Thoracic aorta (tissue), 2 donors: ENCODE measurements at places on chromosomes 5 and 9. TPM values are rescaled to one million over a fixed set of nuclear protein-coding genes. Genes with fewer than 3 reads are reported as not detected.

- DNase-seq = peak; percentile 16
These were observed 281.9 kb downstream of the NSG2 start for GRCh38 chr5:174327317-174327864.

GRCh38 chr9:121682926-121683515, 31.6 kb downstream of the DAB2IP start:
- no peak for DNase-seq

DNA sequence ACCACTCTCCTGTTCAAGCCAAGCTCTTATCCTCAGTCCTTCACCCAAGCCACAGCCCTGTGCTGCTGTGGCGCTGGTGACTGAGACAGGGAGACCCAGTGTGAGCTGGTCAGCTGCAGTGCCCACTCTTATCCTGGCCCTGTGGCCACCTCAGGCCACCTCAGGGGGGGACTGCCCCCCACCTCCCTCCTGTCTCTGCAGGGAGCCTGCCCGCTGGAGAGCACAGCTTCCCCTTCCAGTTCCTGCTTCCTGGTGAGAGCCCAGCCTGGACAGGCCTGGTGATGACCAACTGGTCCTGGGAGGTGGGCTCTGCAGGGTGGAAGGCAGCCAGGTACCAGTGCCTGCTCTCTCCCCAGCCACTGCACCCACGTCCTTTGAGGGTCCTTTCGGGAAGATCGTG, 5.5 kb upstream of the EHMT1 start:
- DNase-seq = no peak

DNA sequence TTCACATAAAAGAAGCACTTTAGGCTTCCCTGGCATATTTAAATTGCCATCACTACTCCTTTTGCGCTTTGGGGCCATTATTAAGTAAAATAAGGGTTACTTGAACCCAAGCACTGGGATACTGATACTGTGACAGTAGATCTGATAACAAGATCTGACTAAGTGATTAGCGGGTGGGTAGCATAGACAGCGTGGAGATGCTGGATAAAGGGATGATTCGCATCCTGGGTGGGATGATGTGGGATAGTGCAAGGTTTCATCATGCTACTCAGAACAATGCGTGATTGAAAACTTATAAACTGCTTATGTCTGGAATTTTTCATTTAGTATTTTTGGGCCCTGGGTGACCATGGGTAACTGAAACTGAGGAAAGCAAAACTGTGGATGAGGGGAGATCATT, 75.1 kb downstream of the PTTG1 start:
- DNase-seq = no peak

- DNase-seq = no peak
These were observed 38.1 kb downstream of the MAP1B start for GRCh38 chr5:72145348-72145747.

GRCh38 chr9:83432104-83432627, 106.0 kb downstream of the FRMD3 start:
- peak; percentile 56 for DNase-seq

- DNase-seq = no peak
These were observed 490.2 kb upstream of the DAP start for GRCh38 chr5:11251247-11251646.

GRCh38 chr9:87503927-87504326, 6.3 kb downstream of the DAPK1 start:
- no peak for DNase-seq

GRCh38 chr5:144173766-144174165, 3.1 kb downstream of the KCTD16 start:
- no peak for DNase-seq

- DNase-seq = no peak
These were observed 124.5 kb upstream of the SMIM23 start for GRCh38 chr5:171661143-171661542.

GRCh38 chr5:76204713-76205112, 121.5 kb downstream of the SV2C start:
- no peak for DNase-seq

DNA sequence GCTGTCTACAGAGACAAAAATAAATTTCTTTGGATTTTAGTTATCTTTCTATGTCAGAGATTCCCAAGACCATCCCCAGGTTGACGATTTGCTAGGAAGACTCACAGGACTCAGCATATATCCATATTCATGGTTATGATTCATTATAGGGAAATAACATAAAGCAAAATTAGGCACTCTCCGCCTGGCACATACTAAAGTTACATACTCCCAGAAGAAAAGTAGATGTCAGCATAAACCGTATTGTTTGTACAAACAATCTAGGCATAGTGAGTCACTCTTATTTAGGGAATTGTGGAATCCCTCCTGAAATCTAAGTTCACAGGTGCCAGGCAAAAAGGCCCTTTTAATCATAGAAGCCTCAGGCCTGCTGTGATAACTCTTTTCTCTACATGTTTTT, 62.9 kb downstream of the INSL6 start:
- DNase-seq = no peak

GRCh38 chr9:78196258-78196657, 39.6 kb upstream of the CEP78 start:
- DNase-seq = no peak

DNA sequence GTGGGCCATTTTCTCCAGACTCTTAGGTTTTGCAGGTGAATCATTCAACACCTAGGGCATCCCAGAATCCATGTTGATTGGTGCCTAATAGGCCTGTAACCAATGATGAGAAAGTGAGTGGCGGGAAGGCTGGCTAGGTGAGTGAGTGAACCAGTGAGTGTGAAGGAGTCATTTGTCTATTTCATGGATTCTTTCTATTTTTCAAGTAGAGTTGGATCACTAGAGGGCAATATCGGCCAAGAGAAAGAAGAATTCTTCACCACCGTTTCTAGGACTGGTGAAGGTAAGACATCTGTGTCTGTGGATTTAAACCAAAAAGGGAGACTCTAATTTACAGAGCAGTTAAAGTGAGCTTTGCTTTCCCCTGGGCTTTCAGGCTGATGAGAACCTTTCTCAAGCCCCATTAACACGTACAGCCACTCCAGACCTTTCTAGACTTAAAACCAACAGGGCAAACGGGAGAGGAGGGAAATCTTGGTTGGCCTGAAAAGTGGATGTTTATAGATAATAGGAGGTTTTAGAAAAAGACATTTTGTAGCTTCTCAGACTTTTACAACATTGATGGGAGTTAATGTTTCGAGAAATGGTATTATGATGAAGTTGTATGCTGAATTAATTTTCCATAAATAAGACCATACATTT, 114.3 kb upstream of the IL12B start:
- DNase-seq = no peak

GRCh38 chr5:176743136-176743861, 67.1 kb upstream of the UNC5A start:
- no peak for DNase-seq

GRCh38 chr9:32395510-32396216, 11.2 kb downstream of the ACO1 start:
- no peak for DNase-seq

GRCh38 chr5:150068071-150068470, 18.3 kb downstream of the CSF1R start:
- no peak for DNase-seq

- no peak for DNase-seq
These were observed 71.1 kb downstream of the TNC start for GRCh38 chr9:115046824-115047223.

DNA sequence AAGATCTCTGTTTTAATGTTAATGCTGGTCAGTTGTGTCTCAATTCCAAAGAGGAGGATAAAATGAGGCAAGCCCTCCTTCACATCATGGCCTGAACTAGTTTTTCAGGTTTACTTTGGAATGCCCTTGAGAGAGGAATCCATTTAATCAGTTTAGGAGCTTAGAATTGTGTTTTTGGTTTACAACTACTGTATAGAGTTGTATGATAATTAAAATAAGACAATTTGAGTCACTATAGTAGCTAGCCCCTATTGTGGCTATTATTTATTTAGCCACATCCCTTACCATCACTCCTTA, 107.8 kb upstream of the PRLR start:
- DNase-seq = no peak

- DNase-seq = no peak
These were observed 458.4 kb downstream of the KDM4C start for GRCh38 chr9:7216004-7216841.

DNA sequence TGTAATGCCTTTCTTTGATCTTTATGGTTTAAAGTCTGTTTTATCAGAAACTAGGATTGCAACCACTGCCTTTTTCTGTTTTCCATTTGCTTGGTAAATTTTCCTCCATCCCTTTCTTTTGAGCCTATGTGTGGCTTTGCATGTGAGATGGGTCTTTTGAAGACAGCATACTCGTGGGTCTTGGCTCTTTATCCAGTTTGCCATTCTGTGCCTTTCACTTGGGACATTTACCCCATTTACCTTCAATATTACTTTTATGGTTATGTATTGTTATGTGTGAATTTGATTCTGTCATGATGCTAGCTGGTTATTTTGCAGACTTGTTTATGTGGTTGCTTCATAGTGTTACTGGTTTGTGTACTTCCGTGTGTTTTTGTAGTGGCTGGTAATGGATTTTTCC, 59.2 kb downstream of the YTHDC2 start:
- no peak for DNase-seq

DNA sequence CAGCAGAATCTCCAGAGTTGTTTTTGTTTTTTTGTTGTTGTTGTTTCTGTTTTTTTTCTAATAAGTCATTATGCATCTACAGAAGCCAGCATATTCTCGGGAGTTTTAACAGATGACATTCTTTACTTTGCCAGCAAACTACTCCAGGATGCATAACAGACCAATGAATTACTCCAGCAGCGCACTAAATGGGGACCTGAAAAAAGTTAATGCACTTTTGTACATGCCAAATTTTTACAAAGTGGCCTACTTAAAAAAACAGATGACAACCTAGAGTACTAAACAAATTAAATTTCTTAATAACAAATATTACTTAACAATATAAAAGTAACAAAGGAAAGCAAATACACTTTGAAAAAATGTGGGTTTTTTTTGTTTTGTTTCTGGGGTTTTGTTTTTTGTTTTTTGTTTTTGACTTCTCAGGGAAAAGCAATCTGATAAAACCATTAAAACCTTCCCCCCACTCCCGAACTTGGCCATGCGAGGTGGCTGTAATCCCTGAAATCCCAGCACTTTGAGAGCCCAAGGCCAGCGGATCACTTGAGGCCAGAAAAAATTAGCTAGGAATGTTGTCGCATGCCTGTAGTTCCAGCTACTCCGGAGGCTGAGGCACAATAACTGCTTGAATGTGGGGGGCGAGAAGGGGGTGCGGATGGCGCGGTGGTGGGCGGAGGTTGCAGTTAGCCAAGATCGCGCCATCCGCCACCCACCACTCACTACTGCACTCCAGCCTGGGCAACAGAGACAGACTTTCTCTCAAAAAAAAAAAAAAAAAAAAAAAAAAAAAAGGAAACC, 352.4 kb downstream of the CETN3 start:
- no peak for DNase-seq

- DNase-seq = no peak
These were observed 103.4 kb downstream of the OTULIN start for GRCh38 chr5:14767735-14768507.

DNA sequence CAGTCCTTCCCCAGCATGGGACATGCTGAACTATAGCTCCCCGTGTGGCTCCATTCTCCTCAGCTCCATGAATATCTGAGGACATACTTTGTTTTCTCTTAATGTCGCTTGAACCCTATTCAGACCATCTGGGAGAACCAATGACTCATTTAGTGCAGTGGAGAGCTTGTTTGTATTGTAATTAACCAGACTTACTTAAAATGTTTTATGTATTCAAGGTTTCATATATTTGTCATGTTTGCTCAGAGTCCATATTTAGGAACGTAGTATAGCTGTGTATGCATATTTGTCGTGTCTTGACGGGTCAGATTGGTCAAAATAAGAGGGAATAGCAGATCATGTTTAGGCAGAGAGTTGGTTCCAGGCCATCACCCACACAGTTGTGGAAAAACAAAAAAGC, 150.1 kb upstream of the NTRK2 start:
- no peak for DNase-seq

GRCh38 chr9:109088221-109088620, 31.5 kb downstream of the TMEM245 start:
- DNase-seq = no peak

DNA sequence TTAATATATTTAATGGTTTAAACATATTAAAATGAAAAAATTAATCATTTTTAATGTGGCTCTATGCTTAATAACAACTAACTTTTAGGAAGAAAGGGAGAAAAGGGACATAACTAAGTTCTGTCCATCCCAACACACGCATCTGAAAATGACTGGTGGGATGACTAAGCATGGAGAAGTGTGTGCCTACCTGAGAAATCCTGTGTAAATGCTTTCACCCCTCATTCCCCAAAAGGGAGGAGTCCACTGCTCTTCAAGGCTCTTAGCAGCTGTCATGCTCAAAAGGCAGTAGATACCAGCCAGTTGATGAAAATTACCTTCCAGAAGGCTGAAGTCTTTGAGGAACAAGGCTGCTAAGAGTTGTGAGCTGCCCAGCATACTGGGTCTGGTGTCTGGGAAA, 130.9 kb downstream of the NFIB start:
- DNase-seq = no peak

GRCh38 chr5:86008293-86008692, 609.4 kb upstream of the COX7C start:
- no peak for DNase-seq

- no peak for DNase-seq
These were observed 14.9 kb downstream of the ARHGEF28 start for GRCh38 chr5:73640861-73641320.

- no peak for DNase-seq
These were observed 41.5 kb downstream of the SAR1B start for GRCh38 chr5:134590992-134591659.

DNA sequence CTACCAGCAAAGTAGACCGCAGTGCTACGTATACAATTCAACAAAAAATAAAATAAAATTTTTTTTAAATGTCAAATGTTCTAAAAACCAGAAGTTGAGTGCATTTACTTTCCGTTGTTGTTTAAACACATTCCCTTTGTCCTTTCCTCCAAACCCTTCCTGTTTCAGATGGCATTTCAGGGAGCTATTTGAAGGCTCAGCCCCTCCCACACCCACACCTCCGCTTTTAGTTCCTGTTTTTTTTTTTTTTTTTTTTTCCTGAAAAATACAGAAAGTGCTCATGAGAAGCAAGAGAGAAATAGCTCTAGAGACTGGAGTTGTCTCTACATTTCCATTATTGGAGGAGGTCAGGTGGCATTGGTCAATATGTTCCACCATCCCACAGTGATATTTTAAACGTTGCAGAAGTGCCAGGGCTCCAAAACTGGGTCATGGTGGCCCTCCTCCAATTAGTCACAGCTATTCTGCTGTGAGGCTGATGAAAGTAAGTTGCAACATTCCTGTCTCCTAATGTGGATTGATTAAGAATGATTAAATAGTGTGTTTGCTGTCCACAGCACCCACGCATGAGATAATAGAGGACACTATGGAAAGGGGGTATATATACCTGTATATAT, 106.9 kb downstream of the GABRG2 start:
- no peak for DNase-seq

- no peak for DNase-seq
These were observed 113.8 kb downstream of the MSX2 start for GRCh38 chr5:174837919-174838902.

The ARID3C gene
- not detected for total RNA-seq

The GALT gene
- total RNA-seq = 78.4 TPM

The C5orf52 gene
- total RNA-seq = not detected

The GIN1 gene
- total RNA-seq = 8.0 TPM

The DENND4C gene
- total RNA-seq = 81.1 TPM

The OR1J1 gene
- not detected for total RNA-seq

The BTNL8 gene
- total RNA-seq = not detected

The GLDC gene
- total RNA-seq = 3.0 TPM
